Endothelial cell (in vitro differentiated cells): ENCODE measurements at places on chromosomes 7 and 10. TPM values are rescaled to one million over a fixed set of nuclear protein-coding genes. Genes with fewer than 3 reads are reported as not detected.
A peak's percentile ranks its signal among the peaks of the same experiment; 100 is the strongest.

DNA sequence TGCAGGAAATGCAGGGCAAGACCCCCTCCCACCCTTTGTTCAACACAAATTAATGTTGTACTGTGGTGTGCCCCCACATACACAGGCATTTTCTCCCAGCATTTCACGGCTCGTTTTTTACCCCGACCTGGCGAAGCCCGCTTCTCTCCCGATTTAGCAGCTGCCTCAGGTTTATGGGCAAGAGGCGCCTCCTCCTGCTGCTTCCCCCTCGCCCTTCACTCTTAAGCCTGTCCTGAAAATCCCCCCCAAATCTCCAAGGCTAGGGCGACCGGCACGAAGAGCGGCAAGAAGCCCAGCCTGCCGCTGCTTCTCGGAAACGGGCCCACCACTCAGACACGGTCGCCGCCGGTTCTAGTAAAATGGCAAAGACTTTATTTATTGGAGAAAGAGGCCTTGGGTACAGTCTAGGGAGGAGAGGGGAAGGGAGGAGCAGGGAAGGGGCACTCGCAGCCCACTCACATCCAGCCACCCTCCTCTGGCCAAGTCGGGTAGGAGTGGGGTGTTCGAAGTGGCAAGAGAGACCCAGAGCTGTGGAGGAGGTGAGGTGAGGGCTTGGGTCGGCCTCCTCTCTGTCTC lies 3.3 kb downstream of the LBX1 start:
- DNase-seq: no peak

DNA sequence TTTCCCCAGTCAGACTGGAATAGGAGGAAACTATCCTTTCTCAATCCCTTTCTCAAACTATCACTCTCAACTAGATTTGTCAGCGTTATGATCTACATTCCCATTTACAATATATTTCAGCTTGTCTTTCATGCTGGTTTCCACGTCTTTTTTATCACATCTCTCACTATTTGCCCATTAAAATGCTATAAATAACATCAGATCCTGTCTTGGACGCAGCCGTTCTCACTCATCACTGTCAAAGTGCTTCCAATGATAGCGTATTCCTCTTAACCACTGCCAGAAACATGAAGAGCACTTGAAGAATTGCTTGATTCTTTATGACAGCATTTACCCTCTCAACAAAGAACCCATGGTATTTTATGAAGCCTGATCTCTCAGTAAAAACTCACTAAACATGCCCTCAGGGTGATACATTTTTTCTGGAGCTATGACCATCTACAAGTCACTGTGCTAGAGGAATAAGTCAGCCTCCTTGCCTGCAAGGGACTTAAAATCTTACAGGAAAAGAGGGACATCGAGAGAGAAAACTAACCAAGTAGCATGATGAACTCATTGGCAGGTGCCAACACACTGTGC lies 205.6 kb upstream of the PFKP start:
- DNase-seq: no peak

GRCh38 chr7:94366163-94366562 lies 28.5 kb upstream of the COL1A2 start:
- no peak for DNase-seq

DNA sequence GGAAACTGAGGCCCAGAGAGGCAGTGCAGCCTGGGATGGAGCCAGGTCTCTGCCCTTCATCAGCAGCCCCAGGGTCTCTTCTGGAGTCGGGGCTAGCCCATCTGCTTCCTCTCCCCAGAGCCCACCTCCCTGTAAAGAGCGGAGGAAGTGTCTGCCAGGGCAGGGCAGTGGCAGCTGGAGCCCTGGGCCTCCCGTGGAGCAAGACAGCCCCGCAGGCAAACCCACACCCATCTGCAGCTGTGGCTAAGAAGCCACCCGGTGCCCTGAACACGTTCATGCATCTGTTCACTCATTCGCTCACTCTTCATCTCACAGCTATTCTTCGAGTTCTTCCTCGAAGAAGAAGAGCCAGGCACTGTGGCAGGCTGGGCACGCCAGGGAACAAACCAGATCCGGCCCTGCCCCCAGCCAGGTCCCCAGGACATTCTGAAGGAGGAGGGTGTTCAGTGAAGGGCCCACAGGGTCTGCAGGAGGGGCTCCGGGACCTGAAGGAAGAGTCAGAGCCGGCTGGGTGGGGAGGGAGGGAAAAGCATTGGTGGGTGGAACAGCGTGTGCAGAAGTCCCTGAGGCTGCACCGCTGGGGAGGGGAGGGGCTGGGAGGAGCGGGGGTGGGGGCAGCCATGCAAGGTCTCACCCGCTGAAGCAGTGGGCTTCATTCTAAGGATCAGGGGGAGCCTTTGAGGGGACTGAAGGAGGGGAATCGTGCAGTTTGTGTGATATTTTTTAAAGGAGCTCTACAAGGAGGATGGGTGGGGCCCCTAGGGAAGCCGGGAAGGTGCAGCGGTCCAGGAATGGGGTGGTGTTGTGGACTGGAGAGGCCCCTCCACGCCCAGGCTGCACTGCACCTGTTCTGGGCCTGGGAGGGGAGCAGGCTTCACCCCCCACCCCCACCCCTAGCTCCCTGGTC lies 99.1 kb downstream of the UNCX start:
- DNase-seq: no peak

DNA sequence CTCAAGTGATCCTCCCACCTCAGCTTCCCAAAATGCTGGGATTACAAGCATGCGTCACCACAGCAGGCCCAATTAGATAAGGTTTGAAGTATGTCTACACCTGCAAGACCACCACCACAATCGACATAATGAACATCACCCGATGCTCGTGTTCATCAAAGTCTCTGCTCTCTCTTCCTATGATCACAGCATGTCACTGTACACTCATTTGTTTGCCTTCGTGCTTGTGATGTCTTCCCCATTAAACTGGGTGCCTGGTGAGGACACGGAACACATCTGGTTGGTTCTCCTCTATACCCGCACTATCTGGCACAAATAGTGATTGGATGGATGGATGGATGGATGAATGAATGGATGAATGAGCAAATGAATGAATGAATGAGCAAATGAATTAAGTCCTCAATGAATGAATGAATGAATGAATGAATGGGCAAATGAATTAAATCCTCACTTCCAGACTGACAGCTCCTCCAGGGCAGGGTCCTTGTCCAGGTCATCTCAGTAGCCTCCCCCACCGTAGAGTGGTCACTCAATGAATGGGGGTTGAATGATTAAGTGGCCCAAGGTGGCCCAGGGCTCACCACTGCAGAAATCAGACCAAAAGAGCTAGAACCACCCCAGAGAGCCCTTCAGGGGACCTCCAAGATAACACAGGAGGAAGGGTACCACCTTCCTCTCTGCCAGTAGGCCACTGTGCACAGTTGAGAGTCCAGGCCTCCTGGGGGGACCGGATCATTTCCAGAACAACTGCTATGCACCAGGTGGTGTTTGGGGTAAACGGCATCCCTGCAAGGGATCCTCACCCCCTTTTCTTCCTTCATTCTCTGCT lies 101.9 kb upstream of the TNRC18 start:
- no peak for DNase-seq

DNA sequence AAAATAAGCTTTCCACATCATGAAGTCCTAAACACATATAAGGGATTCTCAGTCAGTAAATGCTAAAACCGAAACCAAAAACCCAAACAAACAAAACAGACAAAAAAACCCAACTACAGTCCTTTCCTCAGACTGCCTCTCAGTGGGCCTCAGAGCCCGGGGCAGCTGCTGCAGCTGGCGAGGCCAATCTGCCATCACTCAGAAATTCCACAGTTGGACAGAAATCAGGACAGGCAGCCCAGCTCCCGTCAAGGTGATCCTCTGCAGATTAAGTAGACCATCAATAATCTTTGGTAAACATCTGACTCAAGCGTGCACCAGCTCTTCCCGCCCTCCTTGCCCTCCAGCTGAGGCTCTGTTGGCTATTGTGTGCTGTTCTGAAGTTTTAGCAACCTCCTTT lies 142.2 kb downstream of the ATXN7L1 start:
- no peak for DNase-seq

DNA sequence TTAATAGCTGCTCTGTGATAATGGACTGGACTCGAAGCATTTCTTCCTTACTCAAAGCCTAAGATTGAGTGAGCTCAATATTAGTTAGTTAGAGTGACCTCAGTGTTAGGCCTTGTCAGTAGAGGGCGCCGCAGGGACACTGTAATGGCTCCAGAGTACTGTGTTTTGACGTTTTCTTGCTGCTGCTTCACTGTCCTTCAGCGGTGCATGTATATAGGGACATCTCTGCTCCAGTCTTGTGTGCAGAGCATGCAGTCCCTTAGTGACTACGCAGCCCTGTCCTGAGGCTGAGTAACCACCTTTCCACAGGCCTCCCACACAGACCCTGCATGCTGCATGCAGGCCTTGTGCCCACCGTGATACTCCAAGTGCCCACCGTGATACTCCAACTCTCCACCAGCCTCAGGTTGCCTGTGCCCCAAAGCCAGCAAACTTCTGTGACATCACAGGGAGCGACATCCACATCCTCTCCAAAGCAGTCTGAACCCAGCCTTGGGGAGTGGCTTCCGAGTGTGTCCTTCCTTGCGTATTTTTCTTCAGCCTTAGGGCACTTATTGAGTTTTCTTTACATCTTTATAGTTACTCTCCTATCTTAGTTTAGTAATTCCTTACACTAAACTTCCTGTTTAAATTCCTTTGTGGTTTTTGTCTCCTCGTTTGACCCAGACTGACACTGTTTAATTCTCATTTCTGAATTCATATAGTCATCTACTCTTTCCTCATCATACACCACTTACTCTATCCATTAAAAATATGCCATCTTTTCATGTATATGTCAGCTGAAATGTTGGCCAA lies 118.2 kb downstream of the JAZF1 start:
- DNase-seq: peak; percentile 77

- peak; percentile 66 for DNase-seq
These were observed 30.6 kb downstream of the CISD1 start for GRCh38 chr10:58299580-58299979.

The INMT gene
- total RNA-seq: 1.4 TPM

The DNTT gene
- not detected for total RNA-seq

The NKX2-3 gene
- 0.82 TPM for total RNA-seq

The PRDX3 gene
- 93.2 TPM for total RNA-seq

The CALHM3 gene
- total RNA-seq: not detected

The UBTD1 gene
- 78.0 TPM for total RNA-seq

The UCN3 gene
- total RNA-seq: not detected

The SPDYE3 gene
- total RNA-seq: not detected

The NXPH1 gene
- not detected for total RNA-seq

The CD36 gene
- 3.8 TPM for total RNA-seq

The NAT16 gene
- total RNA-seq: not detected

The VIM gene
- total RNA-seq: 6,235 TPM

The OR2F2 gene
- not detected for total RNA-seq

The LBX1 gene
- total RNA-seq: not detected

The ANKRD61 gene
- total RNA-seq: not detected

The GTF2IRD1 gene
- total RNA-seq: 32.6 TPM
